Left ventricle myocardium inferior (tissue), 1 donor: ENCODE measurements at places on chromosomes 3 and 15.

DNA sequence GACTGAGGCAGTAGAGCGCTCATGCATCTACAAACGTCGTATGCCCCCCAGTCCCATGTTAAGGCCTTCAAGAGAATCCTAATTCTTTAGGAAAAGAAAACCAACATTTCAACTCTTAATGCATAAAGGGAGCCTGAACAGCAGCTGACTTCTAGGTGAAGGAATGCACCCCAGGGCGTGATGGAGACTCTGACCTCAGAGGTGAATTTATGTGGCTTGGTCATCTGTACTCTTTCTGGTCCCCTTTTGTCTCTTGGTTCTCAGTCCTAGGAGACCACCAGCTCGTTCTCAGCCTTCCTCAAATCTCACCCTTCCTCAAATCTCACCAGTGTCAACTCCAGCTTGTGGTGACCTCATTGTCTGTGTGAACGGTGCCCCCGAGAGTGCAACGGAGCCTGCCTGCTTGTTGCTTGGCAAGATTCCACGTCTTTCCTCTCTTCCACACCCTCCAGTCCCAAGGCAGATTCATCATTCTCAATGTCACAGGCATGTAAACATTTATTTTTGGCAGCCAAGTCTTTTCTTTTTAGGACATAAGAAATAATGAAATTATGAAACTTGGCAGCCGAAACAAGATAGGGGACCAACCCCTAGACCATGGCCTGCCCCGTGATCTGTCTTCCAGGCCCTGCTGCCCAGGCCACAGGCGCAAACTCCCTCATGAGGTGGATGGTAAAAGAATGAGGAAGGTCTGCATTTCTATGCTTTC lies 166.2 kb downstream of the ADAMTS17 start:
- DNase-seq, result no peak
- H3K27me3 ChIP-seq, result no peaks in the 10 kb centered on the region
- H3K27ac ChIP-seq, result no peak overlapping the region
- no peaks in the 10 kb centered on the region for H3K36me3 ChIP-seq
- no peak overlapping the region for H3K4me3 ChIP-seq
- H3K4me1 ChIP-seq, result peaks cover 5% of the 10 kb centered on the region

DNA sequence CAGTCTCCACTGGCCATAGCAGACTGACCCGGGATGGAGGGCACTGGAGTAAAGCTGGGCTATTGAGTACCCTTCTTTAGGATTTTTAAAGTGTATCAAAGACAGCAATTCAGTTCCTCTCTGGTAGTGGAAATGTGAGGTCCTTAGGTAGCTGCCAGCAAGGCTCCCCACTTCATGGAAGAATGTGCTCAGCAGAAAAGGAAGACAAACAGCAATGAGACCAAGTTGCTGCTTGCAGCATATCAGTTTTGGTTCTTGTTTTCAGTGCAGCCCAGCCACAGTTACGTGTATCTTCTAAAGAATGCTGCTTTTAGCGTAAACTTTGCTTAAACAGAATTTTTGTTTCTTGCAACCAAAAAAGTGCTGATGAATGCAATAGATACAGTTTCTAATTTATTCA lies 374.0 kb upstream of the CBLB start:
- no peaks in the 10 kb centered on the region for H3K36me3 ChIP-seq
- no peaks in the 10 kb centered on the region for H3K27me3 ChIP-seq
- no peak for DNase-seq
- no peaks in the 10 kb centered on the region for H3K4me1 ChIP-seq
- H3K4me3 ChIP-seq, result no peak overlapping the region

DNA sequence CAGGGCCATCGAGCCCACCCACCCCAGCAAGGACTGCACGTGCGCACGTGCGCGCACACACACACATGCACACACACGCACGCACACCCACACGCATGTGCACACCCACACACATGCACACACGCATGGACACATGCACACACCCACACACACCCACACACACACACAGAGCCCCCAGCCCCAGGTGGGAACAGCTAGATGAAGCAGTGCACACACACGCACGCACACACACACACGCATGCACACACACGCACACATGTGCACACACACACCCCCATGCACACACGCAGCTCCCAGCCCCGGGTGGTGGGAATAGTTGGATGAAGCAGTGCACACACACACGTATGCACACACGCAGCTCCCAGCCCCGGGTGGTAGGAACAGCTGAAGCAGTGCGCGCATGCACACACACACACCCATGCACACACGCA lies 158.6 kb downstream of the XXYLT1 start:
- no peaks in the 10 kb centered on the region for H3K36me3 ChIP-seq
- no peak for DNase-seq
- H3K4me3 ChIP-seq, result no peak overlapping the region
- H3K27me3 ChIP-seq, result no peaks in the 10 kb centered on the region

DNA sequence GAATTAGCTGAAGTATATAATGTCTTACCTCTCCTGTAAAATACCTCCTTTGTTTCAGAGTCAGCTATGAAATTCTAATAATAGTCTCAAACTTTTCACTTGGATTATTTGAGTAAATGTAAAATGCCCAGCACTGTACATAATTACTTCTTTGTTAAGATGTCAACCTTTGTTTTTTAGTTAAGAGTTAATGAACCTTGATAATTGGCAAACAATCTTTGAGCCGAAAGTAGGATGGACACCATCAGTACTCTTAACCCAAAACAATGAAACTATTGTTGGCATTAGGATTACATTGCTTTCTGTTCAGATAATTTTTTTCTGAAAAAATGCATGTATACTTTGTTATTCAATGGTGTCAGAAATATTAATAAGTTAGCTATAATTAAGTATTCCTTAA lies 3.0 kb upstream of the NECTIN3 start:
- no peak for DNase-seq
- no peaks in the 10 kb centered on the region for H3K27me3 ChIP-seq
- H3K27ac ChIP-seq, result no peak overlapping the region
- H3K36me3 ChIP-seq, result no peaks in the 10 kb centered on the region
- H3K4me1 ChIP-seq, result peaks cover 36% of the 10 kb centered on the region
- H3K4me3 ChIP-seq, result no peak overlapping the region

DNA sequence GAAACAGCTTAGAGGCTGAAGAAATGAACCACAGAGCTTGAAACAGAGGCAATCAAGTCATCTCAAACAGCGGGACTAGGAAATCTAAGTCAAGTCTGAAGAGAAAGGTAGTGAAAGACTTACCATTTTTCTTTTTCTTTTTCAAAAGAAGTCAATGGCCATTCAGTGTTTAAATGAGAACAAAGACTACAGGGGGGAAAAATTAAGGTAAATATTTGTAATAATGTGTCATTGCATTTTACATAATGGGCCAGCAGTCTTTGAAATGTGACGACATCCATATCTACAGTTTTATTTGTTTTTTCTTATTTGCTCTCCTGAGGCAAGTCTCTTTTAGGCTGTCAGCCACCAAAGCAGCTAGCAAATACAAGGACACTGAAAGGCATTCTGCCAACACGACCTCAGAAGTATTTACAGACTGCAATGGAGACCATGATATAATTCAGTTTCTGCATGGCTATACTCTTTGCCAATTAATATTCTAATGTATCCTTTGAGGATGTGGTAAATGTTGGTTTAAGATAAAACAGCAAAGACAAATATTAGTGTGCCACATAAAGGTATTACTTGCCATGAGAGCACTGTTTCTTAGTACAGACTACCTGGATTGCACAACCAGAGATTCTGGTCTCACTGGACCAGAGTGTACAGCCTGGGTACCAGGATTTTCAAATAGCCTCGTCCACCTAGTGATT lies 307.0 kb upstream of the THBS1 start:
- no peak overlapping the region for H3K4me3 ChIP-seq
- no peaks in the 10 kb centered on the region for H3K36me3 ChIP-seq
- H3K27me3 ChIP-seq, result no peaks in the 10 kb centered on the region
- no peak for DNase-seq
- peaks cover 6% of the 10 kb centered on the region for H3K4me1 ChIP-seq

DNA sequence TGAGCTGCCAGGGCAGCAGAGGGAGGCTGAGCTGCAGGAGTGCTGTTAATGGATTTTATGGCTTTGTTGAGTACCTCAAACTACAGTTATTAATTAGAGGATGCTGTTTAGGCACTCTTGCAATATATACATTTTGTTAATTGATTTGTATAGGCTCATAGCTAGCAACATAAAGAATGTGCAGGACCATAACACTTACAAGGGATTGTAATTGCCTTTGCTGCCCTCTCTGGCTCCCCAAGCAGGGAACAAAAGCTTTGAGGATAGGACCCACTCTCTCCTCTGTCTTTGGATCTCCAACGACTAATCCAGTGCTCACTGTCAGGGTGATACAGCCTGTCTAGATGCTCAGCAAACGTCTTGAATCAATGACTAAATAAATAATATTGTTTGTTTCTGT lies 1.2 kb upstream of the CLSTN2 start:
- H3K4me3 ChIP-seq, result no peak overlapping the region
- H3K27me3 ChIP-seq, result peaks cover 58% of the 10 kb centered on the region

DNA sequence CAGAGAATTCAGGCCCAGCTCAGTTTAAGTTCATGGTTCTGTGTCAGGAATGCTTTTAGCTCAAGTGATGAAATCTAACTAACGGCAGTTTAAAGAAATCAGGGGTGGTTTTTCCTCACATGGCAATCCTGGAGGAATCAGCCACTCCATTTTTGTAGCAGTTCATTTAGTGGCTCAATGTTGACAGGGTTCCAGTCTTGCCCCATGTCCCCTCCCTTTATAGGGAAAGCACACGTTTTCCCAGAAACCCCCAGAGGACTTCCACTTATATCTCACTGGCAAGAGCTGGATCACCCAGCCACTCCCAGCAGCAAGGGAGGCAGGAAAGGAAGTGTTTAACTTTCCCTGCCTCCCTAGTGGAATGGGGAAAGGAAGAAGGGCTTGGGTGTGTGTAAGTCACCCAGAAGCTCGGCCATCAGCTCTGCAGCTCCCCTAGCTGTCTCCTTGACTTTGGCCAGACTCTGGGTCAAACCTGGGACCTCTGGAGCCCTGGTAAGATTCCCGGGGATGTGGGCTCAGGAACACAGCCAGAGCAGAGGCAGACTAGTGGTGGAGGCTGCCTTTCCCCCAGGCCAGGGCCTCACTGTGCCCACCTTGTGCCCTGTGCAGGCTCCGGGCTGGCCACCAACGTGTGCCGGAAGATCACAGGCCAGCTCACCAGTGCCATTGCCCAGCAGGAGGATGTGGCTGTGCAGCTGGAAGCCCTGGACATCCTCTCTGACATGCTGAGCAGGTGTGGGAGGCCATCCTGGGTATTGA lies 11.3 kb downstream of the CAND2 start:
- H3K36me3 ChIP-seq, result peaks cover 55% of the 10 kb centered on the region
- no peak for DNase-seq
- H3K4me1 ChIP-seq, result peaks cover 51% of the 10 kb centered on the region

DNA sequence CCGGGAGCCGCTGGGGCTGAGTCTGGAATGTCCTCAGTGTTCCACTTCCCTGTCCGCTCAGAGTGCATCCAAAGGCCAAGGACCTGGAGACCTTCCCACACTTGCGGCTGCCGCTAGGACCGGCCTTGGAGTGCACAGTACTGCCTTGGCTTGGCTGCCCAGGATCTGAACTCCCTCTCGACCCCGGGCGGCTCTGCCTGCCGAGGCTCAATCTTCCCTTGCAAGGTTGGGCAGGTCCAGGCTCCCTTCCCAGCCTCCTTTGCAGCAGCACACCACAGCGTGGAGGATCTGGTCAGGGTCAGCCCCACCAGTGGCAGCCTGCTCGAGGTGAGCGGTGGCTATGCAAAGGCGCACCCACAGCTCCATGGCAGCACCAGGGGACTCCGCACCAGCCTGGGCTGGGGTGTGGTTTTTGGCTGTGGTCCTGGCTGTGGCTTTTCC lies 69.2 kb downstream of the PLXNA1 start:
- no peak overlapping the region for H3K4me3 ChIP-seq
- DNase-seq, result peak; percentile 80
- no peaks in the 10 kb centered on the region for H3K36me3 ChIP-seq
- peak overlapping the region; percentile 59 for H3K27ac ChIP-seq

DNA sequence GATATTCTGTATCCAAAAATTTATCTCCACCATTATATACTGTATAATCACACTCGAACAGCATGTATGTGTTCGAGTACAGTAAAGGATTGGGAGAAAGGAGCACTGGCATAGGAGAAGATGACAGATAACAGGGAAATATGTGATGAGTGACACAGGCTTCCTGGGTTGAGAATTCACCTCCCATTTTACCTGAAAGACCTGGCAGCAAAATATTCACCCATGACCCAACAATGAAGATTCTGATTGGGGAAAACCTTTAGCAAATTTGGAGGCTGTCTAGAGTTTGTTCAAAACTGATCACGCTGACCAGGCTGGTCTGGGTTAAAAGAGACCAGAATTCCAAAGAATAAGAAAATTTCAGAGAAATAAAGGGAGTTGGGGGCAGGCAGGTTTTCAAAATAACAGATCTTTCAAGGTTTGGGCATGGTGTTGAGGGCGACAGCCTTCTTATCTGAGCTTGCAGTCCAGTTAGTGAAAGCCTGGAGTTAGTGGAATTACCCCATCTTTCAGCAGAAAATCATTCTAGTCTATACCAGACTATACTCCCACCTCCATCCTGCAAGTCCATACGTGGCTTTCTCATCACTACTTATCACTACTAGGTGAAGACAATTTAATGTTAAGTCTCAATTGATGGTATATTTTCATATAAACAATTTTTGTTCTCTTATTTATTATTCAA lies 42.8 kb upstream of the RSL24D1 start:
- peaks cover 9% of the 10 kb centered on the region for H3K4me1 ChIP-seq
- no peaks in the 10 kb centered on the region for H3K36me3 ChIP-seq
- H3K27ac ChIP-seq, result no peak overlapping the region
- H3K27me3 ChIP-seq, result no peaks in the 10 kb centered on the region

DNA sequence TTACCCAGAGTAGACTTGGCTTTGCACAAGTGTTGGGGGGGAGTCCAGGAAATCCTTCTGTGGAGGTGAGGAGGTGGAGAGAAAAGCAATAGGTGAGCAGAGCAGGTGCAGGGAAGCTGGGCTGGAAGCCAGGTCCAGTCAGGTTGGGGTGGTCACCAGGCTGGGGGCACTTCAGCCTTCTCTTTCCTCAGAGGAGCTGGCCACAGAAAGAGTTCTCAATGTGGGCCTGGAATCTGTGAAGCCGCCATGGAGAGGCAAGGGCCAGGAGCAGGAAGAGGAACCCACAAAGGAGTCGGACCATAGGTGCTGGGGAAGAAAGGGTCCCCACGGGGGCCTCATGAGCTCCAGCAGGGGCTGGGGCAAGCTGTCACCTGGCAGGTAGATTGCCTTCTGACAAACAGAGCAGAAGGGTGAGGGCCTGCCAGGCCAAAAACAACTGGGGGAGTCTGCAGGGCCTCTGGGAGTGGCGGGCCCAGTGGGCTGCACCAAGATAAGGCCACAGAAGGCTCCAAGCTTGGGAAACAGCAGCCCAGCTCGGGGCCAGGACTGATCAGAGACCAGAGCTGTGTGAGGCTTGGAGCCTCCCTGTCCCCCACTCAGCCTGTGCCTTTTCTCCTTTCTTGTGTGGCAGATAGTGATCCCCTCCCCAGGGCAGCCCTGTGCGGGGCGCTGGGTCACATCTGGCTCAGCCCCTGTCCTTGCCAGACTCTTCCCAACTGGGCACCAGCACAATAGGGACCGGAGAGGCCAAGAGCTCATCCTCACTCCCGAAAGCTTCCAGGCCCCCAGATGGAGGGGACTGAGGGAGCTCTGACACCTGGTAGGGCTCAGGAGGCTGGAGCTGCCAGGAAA lies 53.0 kb upstream of the FGD5 start:
- no peak overlapping the region for H3K4me3 ChIP-seq
- no peaks in the 10 kb centered on the region for H3K4me1 ChIP-seq
- H3K36me3 ChIP-seq, result no peaks in the 10 kb centered on the region
- peaks cover 5% of the 10 kb centered on the region for H3K27me3 ChIP-seq
- no peak overlapping the region for H3K27ac ChIP-seq
- no peak for DNase-seq

- no peak overlapping the region for H3K4me3 ChIP-seq
- no peak for DNase-seq
- H3K27me3 ChIP-seq, result peaks cover 84% of the 10 kb centered on the region
- no peaks in the 10 kb centered on the region for H3K4me1 ChIP-seq
- H3K27ac ChIP-seq, result no peak overlapping the region
Observed at GRCh38 chr3:53534676-53535400, 40.4 kb downstream of the CACNA1D start.
